ENCODE measurements at places on chromosomes 2 and 18.

GRCh38 chr18:51654488-51655326, 457.2 kb upstream of the MEX3C start:
- DNase-seq, result no peak

- no peak for DNase-seq
Measured at GRCh38 chr18:57299931-57300330, 52.4 kb upstream of the ST8SIA3 start.

GRCh38 chr18:13934676-13935075, 19.3 kb upstream of the MC2R start:
- DNase-seq, result no peak

DNA sequence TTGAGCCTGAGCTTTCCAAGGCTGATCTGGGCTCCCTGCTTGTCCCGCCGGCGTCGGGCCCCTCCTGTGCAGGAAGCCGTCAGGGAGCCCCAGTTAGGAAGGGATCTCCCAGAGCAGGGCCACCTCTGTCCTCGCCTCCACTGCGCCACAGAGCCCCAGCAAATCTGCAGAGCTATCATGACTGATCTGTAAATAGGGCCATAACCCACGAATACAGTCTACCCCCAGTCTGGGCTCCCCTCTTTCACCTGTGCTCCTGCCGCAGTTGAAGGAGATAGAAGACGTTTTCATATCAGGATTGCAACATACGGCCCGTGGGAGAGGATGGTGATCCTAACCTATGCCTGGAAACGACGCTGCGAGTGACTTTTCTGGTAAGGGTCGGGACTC, 138.7 kb downstream of the PTGR3 start:
- no peak for DNase-seq

- peak; percentile 42 for DNase-seq
Measured at GRCh38 chr2:9488583-9489547, 14.5 kb downstream of the IAH1 start.

GRCh38 chr2:186559370-186559769, 30.5 kb upstream of the ITGAV start:
- DNase-seq, result no peak

GRCh38 chr2:197937814-197938213, 133.4 kb downstream of the PLCL1 start:
- DNase-seq, result no peak

DNA sequence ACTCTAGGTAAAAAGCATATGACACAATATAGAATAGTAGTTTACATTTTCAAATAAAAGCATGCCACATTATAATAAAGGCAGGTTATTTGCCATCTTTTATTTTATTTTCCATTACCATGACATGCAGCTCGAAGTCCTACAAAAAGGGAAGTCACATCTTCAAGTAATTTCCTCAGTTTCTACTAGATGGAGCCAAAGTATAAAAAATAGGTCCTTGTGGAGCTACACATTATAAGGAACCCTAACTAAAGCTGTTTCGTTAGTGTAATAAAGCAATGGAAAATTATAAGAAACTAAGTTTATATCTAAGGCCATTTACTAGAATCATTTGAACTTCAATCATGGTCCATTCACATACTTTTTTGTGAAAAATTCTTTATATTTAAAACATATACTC, 674.5 kb downstream of the KCNJ3 start:
- DNase-seq, result peak; percentile 1

GRCh38 chr2:145563741-145564615, 1044.1 kb upstream of the ZEB2 start:
- DNase-seq, result no peak

DNA sequence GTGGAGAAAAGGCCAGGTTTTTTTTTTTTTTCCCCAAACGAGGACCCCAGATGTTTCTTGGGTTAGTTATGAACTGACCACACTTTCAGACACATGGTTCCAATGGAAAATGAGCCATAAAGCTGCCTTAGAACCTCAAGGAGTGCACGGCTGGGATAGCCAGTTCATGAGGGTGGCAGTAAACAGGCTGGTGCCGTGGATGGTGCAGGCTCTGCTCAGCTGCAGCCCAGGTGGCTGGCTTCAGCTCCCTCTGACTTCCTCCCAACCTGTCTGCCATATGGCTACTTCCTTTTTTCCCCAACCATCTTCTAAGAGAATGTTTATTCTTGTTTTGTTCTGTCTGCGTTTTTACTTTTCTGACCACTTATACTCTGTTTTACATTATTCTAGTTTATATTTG, 109.8 kb upstream of the LMAN1 start:
- DNase-seq, result no peak

- DNase-seq, result no peak
Measured at GRCh38 chr2:85976106-85976920, 87.5 kb upstream of the ST3GAL5 start.

DNA sequence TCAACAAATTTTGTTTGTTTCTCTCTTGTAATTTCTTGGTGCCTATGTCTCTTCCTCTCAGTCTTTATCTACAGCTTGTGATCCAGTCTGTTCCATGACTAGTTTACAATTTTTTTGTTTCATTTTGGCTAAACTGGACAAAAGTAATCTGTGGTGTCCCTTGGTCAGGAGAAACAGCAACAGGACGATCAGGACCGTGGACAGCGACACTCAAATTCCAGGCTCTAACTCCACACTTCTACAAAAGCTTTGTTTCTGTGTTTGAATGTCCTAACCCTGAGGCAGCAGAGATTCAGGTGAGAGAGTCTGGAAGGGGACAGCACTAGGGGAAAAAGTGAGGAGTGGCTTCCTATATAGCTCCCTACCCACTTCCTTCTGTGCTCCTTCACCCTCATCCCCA, 593.3 kb upstream of the FANCL start:
- peak; percentile 26 for DNase-seq

DNA sequence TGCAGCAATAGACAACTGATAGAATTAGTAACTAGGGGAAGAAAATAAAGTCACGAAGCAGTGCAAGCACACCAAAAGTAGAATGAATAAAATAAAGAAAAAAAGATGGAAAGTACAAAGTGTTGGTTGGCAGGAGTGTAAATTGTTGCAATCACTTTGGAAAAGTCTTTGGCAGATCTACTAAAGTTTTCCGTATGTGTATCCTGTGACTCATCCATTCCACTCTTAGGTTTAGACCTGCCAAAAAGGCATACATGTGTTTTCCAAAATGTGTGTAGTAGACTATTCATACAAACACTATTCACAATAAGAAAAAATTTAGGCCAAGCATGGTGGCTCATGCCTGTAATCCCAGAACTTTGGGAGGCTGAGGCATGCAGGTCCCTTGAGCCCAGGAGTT, 282.1 kb upstream of the FSIP2 start:
- DNase-seq, result peak; percentile 13

DNA sequence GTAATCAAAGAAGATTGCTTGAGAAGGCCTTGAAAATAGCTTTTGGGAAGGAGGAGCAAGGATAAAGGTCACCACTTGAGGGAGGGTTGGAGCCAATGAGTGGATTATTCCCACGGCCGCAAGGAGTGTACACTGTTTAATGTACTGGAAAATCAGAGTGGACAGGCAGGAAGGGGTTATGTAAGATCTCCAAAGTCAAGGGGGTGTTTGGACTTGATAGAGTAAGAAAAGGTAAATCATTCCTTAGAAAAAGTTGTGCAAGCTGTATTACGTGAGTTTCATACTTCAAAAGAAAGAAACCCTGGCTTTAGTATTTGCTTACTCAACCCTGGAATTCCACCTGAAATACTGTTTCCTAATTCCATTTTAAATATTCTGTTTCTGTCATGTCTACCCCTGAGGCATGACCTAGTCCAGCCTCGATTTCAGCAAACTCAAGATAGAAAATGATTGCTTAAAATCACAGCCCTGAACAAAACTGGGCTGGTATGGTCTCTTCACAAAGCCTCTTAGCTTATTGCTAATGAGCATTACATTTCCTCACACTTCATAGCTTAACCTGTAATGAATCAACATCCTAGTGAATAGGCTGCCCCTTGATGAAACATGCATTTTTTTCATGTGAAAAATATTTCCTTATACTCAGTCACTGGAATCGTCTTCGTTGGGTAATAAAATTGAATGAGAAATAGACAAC, 1.1 kb downstream of the MREG start:
- DNase-seq, result peak; percentile 38

DNA sequence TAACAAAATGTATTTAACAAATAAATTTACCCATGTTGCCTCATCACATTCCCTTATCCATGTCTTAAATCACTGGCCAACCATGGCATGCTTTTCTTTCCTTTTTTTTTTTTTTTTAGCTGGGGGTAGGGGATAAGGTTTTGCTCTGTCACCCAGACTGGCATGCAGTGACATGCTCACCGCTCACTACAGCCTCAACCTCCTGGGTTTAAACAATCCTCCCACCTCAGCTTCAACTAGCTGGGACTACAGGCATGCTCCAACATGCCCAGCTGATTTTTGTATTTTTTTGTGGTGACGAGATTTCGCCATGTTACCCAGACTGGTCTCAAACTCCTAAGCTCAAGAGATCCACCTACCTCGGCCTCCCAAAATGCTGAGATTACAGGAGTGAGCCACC, 266.4 kb downstream of the THSD7B start:
- no peak for DNase-seq
